Activated T-helper 1 cell treated with anti-CD3 and anti-CD28 coated beads, Interleukin-2, amount 50 U/mL, for 16 hours (primary cell): ENCODE measurements at places on chromosomes 3 and 15.

DNA sequence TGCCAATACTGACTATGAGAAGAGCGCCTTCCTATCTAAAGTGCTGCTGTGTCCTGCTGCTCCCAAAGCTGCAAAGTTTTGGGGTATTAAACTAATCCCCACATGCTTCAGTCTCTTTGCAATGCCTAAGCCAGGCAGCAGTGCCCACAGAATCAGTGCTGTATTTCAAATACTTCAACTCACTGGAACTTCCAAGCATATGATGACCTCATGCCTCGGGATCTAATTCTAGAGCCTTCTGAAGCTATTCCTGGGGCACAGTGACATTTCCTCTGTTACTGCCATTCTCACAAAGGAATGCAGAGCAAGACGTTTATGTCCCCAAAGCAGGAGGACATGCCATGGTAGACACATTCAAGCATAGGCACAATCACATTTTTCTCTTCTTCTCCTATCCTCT is 78.5 kb downstream of the CD200 start:
- no peak for DNase-seq

- no peak for DNase-seq
These were observed 133.5 kb downstream of the ZNF621 start for GRCh38 chr3:40658305-40658704.

DNA sequence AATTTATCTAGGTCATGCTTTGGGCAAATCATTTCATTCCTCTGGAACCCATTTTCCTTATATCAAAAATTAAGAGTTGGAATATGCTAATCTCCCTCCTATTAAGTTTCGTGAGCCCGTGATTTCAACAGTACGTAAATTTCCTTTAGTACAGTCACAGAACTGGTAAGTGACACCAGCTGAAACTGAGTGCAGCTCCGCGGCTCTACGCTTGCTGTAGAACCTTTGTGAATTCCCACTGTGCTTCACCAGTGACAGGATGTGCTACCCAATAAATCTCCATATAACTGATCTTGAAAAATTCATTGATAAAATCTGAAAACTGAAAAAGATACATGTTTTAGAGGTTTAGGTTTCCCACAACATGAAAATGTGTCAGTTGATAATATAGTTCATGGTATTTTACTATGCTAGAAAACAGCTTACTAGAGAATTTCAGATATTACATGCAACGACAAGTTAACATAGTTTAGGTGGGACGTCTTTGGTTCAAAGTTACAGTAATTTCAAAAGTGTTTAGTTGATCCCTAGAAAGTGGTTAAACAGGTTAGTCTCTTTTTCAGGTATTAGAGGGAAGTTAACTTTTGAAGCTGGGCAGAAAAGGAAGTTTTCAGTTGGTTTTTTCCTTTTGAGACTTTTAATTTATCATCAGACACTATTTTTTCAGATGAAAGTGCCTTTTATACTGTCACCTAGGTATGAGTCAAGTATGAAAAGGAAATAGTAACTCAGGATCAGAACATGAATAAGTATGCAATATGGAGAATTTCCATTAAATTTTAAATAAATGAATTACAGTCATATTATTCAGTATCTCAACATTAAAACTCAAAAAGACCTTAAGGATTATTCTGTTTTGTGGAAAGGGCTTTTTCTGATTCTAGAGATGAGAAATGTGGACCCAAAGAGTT is 57.0 kb downstream of the PPARG start:
- DNase-seq: no peak

GRCh38 chr3:159548675-159549335 is 439.8 kb upstream of the IL12A start:
- no peak for DNase-seq

GRCh38 chr15:98419173-98419780 is 229.1 kb upstream of the IGF1R start:
- DNase-seq: no peak

GRCh38 chr3:33437556-33438283 is 2.5 kb downstream of the UBP1 start:
- no peak for DNase-seq

DNA sequence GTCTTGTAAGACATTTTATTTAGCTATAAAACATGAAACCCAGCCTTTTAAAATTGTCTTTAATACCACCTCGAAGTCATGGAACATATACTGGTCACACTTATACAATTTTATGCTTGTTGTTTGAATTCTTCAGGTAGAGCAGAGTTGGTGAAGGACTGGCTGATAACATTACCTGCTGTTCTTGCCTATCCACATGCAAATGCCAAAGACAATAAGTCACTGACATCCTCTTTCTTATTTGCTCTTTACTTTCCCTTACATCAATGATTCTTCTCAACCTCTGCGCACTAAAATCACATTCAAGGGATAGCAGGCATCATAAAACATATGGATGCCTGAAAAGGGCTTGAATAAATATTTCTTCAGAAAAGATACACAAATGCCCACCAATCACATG is 392.5 kb upstream of the ATP11B start:
- no peak for DNase-seq

DNA sequence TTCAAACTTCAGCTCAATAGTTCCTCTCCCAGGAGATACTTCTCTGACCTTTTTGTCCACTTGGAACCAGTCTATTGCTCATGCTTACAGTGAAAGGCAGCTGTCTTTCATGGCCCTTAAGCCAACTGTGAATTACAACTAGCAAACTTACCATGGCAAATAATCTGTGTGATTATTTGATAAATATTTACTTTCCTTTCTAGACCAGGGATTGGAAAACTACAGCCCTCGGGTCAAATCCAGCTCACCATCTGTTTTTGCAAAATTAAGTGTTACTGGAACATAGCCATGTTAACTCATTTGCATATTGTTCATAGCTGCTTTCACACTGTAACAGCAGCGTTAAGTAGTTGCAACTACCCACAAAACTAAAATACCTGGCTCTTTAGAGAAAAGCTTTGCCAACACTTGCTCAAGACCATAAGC is 289.1 kb upstream of the MCTP2 start:
- no peak for DNase-seq
